ENCODE measurements at places on chromosomes 4 and X. TPM values are rescaled to one million over a fixed set of nuclear protein-coding genes. Genes with fewer than 3 reads are reported as not detected.

DNA sequence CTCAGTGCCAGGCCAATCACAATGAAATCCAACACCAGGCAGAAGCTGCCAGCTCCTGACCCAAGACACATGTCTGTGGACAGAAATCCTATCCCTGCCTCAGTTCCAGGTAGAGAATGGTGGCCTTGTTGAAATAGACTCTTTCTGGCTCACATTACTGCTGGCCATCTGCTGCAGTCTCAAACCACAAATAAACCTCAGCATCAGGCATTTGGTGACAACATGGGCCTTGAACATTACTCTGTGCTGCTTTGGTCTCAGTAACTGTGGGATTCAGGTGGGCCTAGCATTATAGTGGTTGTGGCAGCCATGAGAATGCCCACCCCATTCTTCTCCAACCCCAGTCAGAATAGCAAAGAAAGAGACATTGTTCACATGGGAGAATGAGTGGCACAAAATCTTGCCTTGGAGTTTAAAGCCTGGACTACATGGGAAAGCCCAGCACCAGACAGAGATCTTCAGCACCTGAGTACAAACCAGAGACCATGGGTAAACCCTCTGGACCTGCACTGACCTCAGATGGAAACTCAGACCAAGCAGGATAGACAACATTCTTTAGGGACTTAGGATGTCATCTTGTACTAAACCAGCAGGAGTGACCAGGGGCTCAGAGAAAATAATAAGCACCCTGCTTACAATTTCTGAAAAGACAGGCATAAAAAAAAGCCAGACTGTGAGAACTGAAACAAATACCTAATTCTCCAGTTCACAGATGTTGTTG, 50.4 kb upstream of the TRAM1L1 start:
- no peak for DNase-seq

Gene KLHL13
- 15.5 TPM for total RNA-seq

GRCh38 chrX:130841776-130842175, 61.2 kb downstream of the ENOX2 start:
- no peak for DNase-seq

GRCh38 chr4:82890528-82890900, 439 bp downstream of the SEC31A start:
- no peak for DNase-seq

DNA sequence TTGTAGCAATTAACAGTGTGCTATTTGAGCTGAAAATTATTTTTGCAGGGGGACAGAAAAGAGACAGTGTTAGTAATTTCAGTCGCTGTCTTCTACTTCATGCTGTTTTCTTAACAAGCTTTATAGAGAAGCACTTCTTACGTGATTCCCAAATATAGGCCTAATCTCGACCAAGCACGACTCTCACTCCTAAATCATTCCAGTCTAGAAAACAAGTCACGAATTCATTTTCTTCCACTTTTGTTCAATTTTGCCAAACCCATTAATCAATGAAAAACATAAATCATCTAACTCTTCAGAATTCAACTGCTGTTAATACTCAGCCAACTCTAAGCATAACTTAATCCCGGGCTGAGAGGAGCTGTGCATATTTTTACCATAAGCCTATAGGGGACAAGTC, 21.0 kb upstream of the FHL1 start:
- DNase-seq = no peak
